Esophagus mucosa (tissue), 1 donor: ENCODE measurements at places on chromosomes 2 and 18.

DNA sequence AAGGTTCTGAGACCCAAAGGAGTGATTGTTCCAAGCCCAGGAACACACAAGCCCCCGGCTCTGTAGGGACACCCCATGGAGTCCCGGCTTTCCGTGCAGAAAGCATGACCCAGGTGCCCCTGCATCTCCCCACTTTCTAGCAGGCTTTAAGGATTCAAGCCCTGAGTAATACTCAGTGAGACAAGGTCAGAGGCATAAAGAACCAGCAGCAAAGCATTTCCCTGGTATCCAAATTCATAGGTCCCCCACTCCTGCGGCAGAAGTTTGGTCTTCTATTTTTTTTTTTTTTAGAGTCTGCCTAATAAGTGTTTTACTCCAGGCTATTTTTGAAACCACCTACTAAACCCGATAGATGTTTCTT lies 16.3 kb downstream of the TSHZ1 start:
- no peak for ATAC-seq

DNA sequence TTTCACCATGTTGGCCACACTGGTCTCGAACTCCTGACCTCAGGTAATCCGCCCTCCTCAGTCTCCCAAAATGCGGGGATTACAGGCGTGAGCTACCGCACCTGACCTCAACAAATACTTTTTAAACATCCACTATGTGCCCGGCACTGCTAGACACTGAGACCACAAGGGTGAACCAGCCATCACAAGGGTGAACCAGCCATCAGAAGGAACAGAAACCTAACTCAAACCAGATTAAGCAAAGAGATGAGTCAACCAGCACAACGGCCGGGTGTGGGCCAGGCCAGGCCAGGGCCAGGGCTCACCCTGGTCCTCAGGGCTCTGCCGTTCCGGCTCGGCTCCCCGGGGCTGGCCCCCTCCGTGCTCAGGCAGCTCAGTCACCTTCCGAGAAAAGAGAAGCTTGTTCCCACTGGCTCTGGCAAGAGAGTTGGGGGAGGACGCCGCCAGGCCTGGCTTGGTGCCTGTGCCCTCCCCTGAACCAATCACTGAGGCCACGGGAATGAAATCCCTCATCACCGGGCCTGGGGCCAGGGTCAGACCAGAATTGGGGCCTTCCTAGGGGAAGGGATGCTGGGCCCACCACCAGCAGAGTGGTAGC lies 4.4 kb downstream of the TEX44 start:
- ATAC-seq = peak; percentile 93

DNA sequence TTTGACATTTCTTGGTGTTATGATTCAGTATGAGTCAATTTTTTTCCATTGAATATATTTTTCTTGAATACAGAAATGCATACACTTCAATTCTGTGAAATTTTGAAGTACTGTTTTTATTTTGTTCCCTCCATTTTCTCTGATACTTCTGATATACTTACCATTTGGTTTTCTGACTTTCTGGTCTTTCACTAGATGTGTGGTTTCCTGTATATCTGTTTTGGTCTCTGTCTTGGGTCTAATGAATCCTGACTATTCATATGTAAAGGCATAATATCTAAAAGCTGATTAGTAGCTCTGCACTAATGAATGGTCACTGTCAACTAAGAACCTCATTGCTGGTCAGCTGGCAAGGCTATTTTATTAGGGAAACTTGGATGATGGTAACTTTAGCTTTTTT lies 345.6 kb downstream of the GRB14 start:
- ATAC-seq = no peak

DNA sequence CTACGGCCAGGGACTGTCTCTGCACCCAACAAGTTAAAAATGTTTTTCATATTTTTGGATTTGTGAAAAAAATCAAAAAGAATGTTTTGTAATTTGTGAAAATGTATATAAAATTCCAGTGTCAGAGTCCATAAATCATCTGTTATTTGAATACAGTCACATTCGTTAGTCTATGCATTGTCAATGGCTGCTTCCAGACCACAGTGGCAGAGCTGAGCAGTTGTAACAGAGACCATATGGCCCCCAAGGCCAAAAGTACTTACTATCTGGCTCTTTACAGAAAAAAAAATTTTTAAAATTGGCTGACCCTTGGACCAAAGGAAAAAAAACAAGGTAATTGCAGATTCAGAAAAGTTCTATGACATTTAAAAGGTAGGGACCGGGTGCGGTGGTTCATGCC lies 86.7 kb upstream of the ATL2 start:
- ATAC-seq = no peak

DNA sequence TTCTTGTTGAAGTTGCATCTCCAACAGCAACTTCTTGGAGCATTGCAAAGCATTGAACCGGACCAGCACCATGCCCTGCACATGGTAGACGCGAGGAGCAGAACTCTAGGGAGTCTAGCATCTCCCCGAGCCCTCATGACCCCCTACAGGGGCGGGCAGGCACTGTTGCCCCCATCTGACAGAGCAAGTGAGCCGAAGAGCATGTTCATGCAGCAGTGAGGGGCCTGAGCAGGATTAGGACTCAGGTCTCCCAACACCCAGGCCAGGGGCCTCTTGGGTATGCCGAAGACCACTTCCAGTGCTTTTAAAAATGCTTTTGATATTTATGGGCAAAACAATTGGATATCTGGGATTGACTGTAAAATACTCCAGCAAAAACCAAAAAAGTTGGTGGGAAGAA lies 163.3 kb downstream of the TFCP2L1 start:
- no peak for ATAC-seq
